Right kidney (tissue), 9 donors: ENCODE measurements at places on chromosomes 6 and 20.
A peak's percentile ranks its signal among the peaks of the same experiment; 100 is the strongest.

- no peak for DNase-seq
Measured at GRCh38 chr6:93799226-93799625, 379.9 kb upstream of the EPHA7 start.

DNA sequence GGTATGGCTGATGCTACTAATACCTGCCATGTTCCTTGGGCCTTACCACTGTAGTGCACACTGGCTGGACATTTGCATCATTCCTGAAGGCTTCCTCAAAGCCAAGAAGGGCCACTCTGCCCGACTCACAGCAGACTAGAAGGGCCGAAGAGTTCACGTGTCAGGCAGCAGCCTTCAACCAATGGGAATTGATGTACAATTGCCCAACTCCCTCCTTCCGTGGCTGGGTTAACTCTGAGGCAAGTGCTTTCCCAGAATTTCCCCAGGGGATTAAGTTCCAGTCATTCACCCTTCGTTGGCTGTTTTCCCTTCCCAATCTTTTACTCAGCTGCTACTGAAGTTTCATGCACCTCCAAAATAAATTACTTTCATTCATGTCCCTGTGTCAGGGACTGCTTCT is 29.8 kb downstream of the PSMB9 start:
- DNase-seq = no peak

- DNase-seq = no peak
Measured at GRCh38 chr6:133376743-133377142, 135.6 kb downstream of the EYA4 start.

DNA sequence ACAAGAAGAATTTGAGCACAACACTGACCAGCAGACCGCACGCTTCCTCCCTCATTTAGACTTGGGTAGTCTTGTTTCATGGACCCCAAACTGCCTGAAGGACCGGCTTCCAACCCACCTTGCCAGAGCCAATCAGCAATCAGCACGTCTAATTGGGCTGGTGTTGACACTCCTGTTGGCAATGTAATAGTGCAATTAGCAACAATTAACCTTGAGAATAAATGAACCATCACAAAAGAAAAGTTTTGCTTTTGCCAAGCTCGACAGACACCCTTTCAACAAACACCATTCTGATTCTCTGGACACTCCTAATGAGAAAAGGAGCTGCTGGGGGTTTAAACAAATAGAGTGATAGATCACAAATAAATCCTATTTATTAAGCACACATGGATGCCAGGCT is 61.0 kb downstream of the EDN3 start:
- DNase-seq = no peak

DNA sequence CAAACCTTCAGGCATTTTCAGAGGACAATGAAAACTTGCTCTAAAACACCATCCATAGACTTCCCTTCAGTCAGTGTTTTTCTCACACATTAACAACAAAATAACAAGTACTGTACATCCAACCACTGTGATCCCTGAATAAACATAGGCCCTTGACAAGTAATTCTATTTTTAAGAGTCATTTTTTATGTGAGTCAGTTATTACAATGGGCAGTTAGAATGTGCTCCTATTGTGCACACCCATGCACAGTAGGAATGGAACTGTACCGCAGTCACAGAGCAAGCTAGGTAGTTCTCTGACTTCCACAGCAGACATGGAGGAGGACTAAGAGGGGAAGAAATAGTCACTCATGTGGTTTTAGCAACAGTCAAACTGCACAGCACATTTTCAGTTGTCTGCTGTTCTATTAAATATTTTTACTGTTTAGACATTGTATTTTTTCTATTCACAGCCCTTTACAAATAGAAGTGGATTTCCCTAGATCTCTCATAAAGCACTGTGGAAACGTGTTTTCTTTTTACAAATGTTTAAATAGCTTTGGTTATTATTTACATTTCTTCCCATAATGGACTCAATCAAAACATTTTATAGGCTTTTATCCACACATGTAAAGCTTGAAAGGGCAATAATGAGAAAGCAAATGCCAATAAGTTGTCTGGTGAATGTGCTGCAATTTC is 100.4 kb downstream of the JAG1 start:
- DNase-seq = no peak

- peak; percentile 28 for DNase-seq
Measured at GRCh38 chr20:19456595-19457395, 244.4 kb downstream of the SLC24A3 start.

GRCh38 chr6:13229205-13230085 is 98.9 kb downstream of the TBC1D7 start:
- DNase-seq = no peak

DNA sequence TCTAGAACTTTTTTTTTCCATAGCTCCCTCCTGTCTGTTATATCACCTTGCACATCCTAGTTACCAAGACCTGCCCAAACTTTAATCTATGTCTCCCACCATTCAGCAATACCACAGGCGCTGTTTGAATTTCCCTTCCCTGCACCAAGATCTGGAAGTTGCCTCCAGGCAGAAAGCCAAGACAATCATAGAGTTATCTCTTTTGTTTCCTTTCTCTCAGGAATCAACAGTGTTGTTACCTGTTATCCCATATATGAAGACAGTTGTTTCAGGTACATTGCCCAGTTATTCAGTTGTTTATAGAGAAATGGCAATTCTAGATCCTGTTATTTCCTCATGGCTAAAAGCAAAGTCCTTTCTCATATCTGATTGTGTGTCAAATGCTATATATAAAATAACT is 63.2 kb downstream of the PDSS2 start:
- DNase-seq = no peak

- no peak for DNase-seq
Measured at GRCh38 chr6:70586114-70586513, 19.4 kb downstream of the SDHAF4 start.

- DNase-seq = no peak
Measured at GRCh38 chr6:136446145-136446544, 104.1 kb downstream of the MAP7 start.

- no peak for DNase-seq
Measured at GRCh38 chr6:78864957-78865356, 2.4 kb upstream of the IRAK1BP1 start.
